AG09309 (cell line): ENCODE measurements at places on chromosomes 1 and 21.
A peak's percentile ranks its signal among the peaks of the same experiment; 100 is the strongest.

GRCh38 chr1:64861611-64862010 lies 104.7 kb downstream of the JAK1 start:
- no peak for DNase-seq

- DNase-seq, result peak; percentile 43
These were observed 45.6 kb downstream of the IRF2BP2 start for GRCh38 chr1:234564035-234565029.

GRCh38 chr21:37251294-37251634 lies 15.9 kb downstream of the VPS26C start:
- no peak for DNase-seq

DNA sequence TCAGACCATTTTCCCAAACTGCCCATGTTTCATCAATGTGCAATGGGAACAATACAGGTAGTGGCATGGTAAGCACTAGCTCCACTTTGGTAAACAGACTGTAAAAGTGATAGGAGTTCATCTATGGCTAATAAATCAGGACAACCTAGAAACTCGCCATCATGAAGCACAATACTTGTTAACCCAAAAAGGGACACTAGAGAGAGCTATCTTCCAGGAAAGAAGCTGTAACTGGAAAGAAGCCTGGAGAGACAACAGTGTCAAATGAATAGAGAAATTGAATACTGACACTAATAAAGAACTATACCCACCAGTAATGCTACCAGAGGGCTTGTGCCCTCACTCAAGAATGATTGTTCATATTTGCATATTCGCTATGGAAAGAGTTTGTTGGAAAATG lies 164.7 kb upstream of the RGS18 start:
- no peak for DNase-seq

- no peak for DNase-seq
These were observed 187.1 kb downstream of the GREM2 start for GRCh38 chr1:240424740-240425464.

- DNase-seq, result no peak
These were observed 258.4 kb upstream of the ZRANB2 start for GRCh38 chr1:71339238-71339637.

GRCh38 chr1:236129306-236129705 lies 13.0 kb upstream of the GPR137B start:
- no peak for DNase-seq
